ENCODE measurements at places on chromosomes 5 and 9. TPM values are rescaled to one million over a fixed set of nuclear protein-coding genes. Genes with fewer than 3 reads are reported as not detected.

The PAIP2 gene
- total RNA-seq: 69.0 TPM

The RNF183 gene
- 6.0 TPM for total RNA-seq

The F12 gene
- 16.5 TPM for total RNA-seq

The PCDHA8 gene
- 0.19 TPM for total RNA-seq

The SUSD3 gene
- total RNA-seq: 5.8 TPM

The IGFBPL1 gene
- not detected for total RNA-seq

The GHR gene
- 2.2 TPM for total RNA-seq

The PRXL2C gene
- total RNA-seq: 4.4 TPM

The SGTB gene
- total RNA-seq: 0.99 TPM

The CYLC2 gene
- not detected for total RNA-seq

The SLC24A2 gene
- not detected for total RNA-seq

The PCDHB7 gene
- total RNA-seq: 0.76 TPM

The LRRC19 gene
- total RNA-seq: not detected

The S1PR3 gene
- 14.3 TPM for total RNA-seq

The ADAMTS13 gene
- 0.27 TPM for total RNA-seq

The ENHO gene
- 0.38 TPM for total RNA-seq

The LHX3 gene
- not detected for total RNA-seq

The CDO1 gene
- total RNA-seq: 6.7 TPM

The RMND5B gene
- total RNA-seq: 88.1 TPM

The SV2C gene
- total RNA-seq: 0.04 TPM

GRCh38 chr5:104126980-104127379 lies 564.4 kb upstream of the NUDT12 start:
- no peak for DNase-seq

- DNase-seq: no peak
Observed at GRCh38 chr5:98785244-98785643, 11.8 kb downstream of the RGMB start.

GRCh38 chr9:131107760-131108159 lies 11.4 kb downstream of the AIF1L start:
- DNase-seq: no peak

DNA sequence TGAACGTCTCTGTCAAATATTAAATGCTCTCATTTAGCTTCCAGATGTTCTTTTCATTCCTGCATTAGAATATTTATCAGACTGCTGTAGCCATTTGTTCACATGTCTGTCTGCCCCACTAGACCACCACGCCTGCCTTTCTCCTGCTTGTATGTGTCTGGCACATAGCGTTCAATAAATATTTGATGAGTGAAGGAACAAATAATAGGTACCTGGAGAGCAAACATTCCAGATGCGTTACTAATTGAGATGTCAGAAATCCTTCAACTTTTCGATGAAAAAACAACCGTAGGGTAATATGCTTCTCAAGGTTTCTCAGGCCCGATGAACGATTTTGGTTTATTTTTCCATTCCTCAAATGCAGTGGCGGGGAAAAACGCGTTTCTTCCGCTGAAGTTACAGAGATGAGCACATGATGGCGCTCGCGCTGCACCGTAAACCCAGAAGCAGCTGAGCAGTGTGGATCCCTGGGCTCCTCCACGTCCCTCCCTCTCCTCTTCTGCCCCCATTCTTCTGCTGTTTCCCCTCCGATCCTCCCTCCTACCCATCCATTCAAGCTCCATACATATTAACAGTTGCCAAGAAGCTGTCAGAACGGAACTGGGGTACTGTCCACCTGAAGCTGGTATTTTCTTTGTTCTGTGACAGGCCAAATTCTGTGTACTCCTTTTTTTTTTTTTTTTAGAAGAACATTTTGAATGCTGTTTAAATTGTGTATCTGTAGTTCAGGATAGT lies 245.4 kb downstream of the MPDZ start:
- no peak for DNase-seq

- no peak for DNase-seq
Observed at GRCh38 chr5:53730943-53731342, 170.5 kb downstream of the NDUFS4 start.

GRCh38 chr5:82594097-82594496 lies 315.9 kb upstream of the RPS23 start:
- DNase-seq: no peak

GRCh38 chr5:67095346-67096171 lies 101.0 kb downstream of the CD180 start:
- DNase-seq: no peak

- no peak for DNase-seq
Observed at GRCh38 chr5:79562351-79563246, 48.7 kb upstream of the HOMER1 start.

DNA sequence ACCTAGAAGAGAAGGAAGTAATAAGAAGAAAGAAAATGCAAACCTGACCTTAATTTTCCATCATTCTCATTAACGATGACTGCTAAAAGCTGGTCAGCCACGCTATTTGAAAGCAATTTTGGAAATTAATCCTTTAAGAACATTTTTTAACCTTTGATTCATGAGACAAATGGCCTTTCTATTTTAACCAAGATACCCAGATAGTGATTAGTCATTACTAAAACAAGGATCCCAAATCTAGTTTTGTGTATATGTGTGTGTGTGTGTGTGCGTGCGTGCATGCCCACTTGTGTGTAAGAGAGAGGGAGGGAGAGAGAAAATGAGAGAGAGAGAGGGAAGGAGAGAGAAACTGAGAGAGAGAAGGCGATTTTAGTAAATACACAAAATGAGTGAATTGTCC lies 329.5 kb downstream of the DEPDC1B start:
- DNase-seq: no peak

DNA sequence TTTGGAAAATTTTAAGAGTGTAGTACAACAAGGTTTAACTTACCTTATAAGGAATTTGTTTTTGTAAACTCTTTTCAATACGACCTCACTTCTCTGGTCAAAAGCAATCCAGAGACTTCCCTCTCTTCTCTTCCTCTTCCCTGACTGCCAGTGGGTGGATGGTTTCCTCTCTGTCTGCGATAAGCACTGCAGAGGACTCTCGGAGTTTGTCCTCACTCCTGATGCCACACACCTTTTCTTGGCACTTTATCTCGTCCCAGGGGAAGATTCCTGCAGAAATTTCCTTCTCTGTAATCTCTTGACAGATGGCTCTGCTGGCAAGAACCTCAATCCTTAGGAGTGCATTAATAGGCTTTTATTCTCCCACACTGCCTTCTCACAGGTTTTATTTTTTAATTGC lies 641.6 kb downstream of the NR2F1-AS1 start:
- DNase-seq: no peak

GRCh38 chr9:18534611-18535010 lies 60.7 kb downstream of the ADAMTSL1 start:
- no peak for DNase-seq

DNA sequence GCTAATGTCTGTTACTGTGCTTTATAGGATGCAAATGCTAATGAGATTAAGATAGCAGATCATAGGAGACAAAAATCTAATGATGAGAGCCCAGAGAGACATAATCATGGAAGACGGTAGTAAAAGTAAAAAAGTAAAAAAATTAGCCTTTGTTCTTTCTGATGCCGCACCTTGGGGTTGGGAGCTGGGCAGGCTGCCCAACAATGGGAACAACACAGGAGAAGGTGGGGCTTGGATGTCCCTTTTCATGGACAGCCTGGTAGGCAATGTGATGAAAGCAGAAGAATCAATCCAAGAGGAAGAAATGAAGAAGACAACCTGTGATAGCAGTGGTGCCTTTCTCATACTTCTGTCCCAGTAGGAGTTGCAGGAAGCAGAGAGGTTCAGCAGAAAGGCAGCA lies 57.2 kb downstream of the RAB14 start:
- DNase-seq: no peak

DNA sequence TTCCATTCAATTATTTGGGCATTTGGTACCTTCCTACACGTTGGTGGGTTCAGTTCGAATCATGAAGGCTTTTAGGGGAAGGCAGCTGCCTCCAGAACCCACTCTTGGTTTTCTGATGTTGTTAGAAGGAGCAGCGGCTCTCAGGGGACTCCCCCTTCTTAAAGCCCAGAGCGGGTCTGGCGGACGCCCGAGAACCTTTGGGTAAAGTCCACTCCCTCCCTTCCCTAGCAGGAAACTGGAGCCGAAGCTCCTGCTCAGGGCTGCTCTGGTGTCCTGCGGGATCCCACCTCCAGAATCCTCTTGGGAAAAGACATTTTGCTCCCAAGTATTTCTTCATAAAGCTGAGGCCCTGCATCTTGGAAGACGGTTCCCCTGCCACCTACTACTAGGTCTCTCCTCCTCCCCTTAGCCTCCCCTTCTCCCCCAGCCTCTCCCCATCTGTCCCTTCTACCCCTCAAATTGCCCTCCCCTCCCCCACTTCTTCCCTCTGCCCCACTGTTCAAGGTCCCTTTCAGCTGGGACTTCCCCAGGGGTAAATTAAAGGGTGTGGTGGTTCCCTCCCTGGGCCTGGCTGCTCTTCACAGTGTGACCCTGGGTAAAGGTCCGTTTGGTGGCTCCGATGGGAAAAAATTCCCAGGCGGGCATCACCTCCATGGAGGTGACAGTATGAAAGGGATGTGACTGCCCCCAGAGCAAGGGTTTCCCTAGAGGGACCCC lies 9.3 kb downstream of the IRX4 start:
- no peak for DNase-seq

DNA sequence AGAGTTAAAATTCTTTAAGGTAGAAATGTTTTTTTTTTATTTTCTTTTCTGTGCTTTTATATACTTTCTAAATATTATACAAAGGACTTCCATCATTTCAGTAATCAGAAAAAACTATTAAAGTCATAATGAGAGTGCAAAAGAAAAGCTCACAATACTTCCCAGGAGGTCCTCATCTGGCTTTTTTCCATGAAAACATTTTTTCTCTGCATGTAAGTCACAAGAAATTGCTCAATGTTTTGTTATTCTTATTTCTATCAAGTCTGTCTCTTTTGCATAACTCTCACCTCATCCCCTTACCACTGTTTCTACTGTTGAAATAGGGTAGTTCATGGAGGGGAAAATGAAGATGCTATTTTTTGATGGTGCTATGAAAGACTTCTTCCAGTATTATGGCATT lies 375.0 kb downstream of the TMEM232 start:
- DNase-seq: no peak

DNA sequence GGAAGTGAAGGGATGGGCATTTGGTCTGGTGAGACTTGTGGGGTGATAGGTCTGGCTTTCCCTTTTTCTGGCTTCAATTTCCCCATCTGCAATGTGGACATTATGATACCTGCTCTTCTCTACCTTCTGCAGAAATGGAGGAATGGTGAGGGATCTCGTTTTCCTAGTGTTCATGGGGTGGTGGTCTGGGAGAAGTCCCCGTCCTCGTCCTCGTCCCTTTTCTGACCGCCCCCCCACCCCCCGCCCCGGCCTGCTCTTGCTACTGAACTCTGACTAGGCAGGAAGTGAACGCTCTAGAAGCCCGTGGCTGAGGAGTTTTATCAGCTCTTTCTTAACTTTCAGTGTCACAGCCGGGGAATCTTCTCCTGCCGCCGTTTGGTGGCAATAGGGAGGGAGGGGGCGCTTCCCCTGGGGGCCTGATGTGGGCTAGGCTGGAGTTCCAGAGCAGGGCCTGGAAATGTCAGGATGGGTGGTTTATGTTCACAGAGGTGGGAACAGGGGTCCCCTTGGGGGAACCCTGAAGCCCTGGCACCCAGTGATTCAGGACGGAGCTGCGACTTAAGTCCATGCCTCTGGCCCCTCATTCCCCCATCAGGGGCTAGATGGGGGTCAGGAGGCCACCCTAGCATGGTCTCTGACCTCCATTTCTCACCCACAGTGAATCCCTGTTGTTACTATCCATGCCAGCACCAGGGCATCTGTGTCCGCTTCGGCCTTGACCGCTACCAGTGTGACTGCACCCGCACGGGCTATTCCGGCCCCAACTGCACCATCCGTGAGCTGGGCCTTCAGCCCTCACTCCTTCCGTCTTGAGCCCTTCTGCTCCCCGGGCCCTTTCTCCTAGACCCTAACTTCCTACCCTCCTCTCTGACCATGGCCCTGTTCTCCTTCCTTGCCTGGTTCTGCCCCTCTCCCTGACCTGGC lies 6.7 kb downstream of the PTGS1 start:
- DNase-seq: no peak

DNA sequence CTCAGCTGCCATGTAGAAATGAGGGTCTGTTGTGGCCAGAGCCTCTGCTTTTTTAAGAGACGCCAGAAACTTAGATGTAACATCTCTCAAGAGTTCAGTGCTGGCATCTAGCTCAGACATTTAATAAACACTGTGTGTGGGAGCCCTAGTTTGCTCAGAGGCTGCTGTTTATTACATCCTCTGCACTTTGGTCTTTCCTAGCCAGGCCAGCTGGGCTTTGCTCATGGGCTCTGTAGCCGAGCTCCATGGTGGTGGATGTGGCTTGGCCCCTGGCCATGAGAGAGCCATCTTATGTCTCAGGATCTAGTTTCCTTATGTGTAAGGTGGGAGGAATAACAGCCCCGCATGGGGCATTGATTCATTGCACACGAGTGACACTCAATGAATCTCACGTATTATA lies 30.0 kb downstream of the ARHGEF37 start:
- DNase-seq: no peak

- DNase-seq: no peak
Observed at GRCh38 chr5:42267091-42267490, 156.1 kb upstream of the GHR start.

- DNase-seq: no peak
Observed at GRCh38 chr9:130570208-130570607, 9.2 kb upstream of the FUBP3 start.

- no peak for DNase-seq
Observed at GRCh38 chr9:131733541-131734061, 6.3 kb downstream of the RAPGEF1 start.

DNA sequence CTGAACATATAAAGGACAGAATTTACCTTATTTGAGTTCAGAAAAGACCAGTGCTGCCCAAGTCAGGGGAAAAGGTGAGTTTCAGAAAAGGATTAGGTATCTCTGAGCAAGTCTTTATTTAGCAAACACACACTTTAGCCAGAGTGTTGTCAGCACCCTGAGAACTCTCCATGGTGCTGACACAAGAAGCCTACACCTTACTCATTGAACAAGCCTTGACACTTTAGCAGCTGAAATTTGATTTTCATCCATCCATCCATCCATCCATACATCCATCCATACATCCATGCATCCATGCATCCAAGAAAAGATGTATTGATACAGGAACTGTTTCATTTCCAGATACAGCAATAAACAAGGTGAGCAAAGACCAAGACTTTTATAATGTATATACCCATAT lies 311.2 kb downstream of the TRIM32 start:
- DNase-seq: no peak

- no peak for DNase-seq
Observed at GRCh38 chr5:140934964-140935606, 9.0 kb downstream of the PCDHAC1 start.

- no peak for DNase-seq
Observed at GRCh38 chr9:14127656-14128055, 186.3 kb downstream of the NFIB start.

DNA sequence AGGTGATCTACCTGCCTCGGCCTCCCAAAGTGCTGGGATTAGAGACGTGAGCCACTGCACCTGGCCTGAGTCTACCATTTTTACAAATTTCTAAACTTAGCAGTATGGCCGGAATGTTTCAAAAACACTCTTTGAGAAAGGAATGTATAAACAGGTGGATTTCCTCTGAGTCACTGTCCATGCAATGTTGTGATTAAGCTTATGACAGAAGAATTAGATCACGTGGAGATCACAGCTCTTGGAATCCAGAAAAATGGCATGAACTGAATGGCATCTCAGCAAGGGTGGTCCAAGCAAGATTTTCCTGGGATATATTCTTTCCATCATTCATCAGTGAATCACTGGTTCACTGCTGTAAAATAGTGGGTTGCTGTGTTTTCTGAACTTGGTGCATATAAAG lies 865.0 kb downstream of the PTPRD start:
- DNase-seq: no peak

Data from esophagus squamous epithelium (tissue), 5 donors.